ENCODE measurements at places on chromosomes 6 and 20.

DNA sequence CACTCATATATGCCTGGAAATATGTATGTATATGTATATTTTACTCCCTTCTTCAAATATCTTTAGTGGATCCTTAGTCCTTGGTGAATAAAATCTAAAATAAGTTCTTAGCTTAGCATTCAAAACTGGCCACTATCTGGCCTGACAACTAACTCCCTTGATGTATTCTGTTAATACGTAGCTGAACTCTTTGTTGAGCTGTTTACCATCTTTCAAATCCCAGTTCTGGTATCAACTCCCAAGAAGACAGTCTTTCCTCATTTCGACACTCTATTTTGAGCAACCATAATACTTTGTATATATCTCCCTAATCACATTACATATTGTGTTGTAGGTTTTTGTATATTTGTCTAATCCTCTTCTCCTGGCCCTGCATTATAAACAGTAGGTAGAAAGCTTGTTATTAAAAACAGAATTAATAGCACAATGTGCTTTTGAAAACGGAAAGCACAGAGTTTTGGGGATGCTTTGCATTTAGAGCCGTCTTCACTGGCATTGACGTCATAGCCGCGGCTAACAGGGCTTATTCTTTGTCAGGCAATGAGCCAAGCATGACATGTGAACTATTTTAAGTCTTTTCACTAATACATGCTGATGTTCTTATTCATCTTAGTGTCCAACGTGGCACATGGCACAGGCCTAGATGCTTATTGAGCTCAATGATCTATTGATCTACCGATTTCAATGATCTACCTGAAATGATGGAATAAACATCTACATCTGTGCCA lies 47.2 kb upstream of the CCN2 start:
- DNase-seq = no peak

DNA sequence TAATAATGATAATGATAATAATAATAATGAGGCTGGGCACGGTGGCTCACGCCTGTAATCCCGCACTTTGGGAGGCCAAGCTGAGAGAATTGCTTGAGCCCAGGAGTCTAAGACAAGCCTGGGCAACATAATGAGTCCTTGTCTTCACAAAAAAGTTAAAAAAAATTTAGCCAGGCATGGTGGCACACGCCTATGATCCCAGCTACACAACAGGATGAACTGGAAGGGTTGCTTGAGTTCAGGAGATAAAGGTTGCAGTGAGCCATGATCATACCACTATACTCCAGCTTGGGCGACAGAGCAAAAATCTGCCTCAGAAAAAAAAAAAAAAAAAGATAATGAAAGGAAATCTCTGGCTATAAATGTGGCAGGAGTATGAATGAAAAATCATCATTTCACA lies 213.4 kb downstream of the HIVEP2 start:
- DNase-seq = no peak

GRCh38 chr6:128336436-128337095 lies 183.8 kb downstream of the PTPRK start:
- DNase-seq = no peak

DNA sequence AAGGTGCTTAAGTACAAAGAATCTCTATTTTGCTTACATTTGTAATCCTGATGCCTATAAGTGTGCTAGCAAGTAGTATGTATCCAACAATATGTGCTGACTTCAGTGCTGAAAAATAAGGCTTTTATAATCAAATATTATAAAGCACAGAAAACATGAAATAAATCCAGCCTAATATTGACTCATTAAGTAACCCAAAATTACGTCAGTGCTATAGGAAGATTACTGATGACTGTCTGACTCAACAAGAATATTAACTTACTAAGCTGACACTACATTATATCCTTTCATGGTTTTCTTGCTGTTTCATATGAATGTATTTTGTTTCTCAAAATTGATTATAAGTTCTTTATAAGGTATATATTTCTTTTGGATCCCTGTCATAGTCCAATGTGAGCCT lies 76.1 kb downstream of the ME1 start:
- no peak for DNase-seq

GRCh38 chr6:33212857-33213165 lies 4.5 kb downstream of the RING1 start:
- no peak for DNase-seq

- DNase-seq = no peak
These were observed 236.3 kb upstream of the FLRT3 start for GRCh38 chr20:14573676-14574075.

DNA sequence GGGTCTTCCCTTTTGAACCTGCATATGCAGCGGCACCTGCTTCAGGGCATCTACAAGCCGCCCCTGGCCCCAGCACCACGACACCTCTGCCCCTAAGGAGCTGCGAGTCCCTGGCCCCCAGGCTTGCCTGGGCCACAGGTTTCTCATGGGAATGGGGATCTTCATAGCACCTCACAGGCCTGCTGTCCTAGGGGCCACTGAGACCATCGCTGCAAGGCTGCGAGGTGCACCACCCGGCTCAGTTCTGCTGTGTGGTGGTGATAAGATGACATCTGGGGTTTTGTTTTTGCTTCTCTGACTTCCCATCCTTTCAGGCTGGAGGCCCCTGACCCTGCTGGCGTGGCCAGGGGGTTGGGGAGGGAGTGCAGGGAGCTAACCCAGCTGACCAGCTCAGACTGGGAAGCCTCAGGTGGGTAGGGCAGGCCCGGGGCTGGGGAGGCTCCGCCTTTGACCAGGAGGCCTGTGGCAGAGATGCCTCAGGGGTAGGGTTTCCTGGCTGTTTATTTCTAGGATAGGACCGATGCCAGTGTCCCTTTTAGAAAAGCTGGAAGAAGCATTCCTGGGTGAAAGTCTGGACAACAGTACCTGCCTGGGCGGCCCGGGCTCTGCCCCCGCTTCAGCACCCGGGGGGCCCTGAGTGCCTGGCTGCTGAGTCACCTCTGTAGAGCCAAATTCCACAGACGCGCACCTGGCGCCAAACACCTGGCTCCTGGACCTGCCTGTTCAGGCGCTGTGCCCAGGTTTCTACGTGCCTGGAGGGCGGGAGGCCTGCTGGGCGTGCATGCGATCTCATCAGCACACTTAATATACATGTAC lies 264.7 kb downstream of the DLL1 start:
- DNase-seq = no peak

Measured in iPS DF 19.7 (cell line).